Stimulated activated CD8-positive, alpha-beta memory T cell treated with anti-CD3 and anti-CD28 coated beads, Interleukin-4, amount 100 ng/mL, for 1 hour (primary cell): ENCODE measurements at places on chromosomes 2 and 18.

DNA sequence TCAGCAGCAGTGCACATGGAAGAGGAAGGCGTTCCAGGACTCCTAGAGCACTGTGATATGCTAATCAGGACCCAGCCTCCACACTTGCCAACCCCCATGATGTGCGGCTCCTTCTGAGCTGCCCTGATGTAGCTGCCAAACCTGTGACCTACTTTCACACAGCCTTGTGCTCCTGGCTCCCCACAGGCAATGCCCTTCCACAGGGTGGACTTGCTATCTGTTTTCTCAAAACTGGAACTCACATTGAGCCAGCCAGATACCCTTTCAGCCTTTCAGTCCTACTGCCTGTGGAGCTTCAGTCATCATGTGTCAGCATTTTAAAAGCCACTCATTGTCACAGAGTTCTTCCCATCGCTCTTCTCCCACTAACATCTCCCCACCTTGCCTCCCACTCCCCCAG lies 181.6 kb downstream of the AFF3 start:
- DNase-seq, result no peak

GRCh38 chr2:33570681-33571080 lies 28.4 kb downstream of the FAM98A start:
- DNase-seq, result no peak

- DNase-seq, result no peak
Observed at GRCh38 chr18:45733535-45733934, 9.6 kb downstream of the SLC14A1 start.

DNA sequence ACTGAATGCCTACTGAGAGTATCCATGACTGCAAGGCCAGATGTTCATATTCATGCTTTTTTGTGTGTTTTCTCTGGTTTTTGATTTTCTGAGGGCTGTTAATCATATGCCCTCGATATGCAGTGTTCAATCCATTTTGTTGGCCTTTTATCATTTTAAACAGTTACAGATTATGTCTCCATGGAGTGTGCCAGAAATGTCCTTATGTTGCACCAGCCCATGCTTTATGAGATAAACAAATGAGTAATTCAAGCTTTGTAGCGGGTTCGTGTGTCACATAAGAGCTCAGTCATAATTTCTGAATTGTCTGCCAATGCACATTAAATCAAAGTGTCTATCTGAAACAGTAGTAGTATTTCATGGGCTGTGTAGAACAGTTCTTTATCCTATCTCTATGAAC lies 583.0 kb downstream of the THSD7B start:
- no peak for DNase-seq

GRCh38 chr2:16654833-16655444 lies 10.7 kb downstream of the CYRIA start:
- no peak for DNase-seq

- DNase-seq, result no peak
Observed at GRCh38 chr18:9240270-9240669, 94.3 kb upstream of the TWSG1 start.

GRCh38 chr2:175418224-175418835 lies 236.8 kb upstream of the ATP5MC3 start:
- DNase-seq, result no peak

DNA sequence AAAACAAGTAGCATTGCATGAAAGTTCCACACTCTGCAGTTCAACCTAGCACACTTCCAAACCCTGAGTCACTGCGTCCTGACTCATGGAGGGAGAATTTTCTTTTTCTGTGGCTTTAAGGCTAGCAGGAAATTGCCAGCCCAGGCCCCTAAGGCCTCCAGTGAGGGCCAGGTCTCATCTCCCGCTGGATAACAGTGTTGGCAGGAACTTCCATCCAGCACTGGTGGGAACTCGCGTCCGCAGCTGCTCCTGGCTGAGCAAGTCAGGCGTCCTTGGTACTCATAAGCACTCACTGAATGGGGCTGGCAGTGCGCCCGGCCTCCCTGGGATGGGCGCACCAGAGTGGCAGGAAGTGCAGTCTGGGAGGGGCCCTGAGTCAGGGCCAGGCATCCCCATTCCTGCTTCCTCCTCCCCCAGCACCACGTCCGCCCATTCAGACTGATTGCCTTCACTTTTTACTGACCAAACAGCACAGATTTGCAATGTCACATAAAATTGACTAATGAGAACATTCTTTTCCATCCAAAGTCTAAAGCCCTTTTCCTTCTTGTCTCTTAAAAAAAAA lies 14.3 kb downstream of the MALL start:
- no peak for DNase-seq

GRCh38 chr2:102032368-102033030 lies 40.7 kb downstream of the IL1R2 start:
- no peak for DNase-seq

GRCh38 chr18:44025421-44025820 lies 655.3 kb upstream of the SETBP1 start:
- DNase-seq, result no peak

DNA sequence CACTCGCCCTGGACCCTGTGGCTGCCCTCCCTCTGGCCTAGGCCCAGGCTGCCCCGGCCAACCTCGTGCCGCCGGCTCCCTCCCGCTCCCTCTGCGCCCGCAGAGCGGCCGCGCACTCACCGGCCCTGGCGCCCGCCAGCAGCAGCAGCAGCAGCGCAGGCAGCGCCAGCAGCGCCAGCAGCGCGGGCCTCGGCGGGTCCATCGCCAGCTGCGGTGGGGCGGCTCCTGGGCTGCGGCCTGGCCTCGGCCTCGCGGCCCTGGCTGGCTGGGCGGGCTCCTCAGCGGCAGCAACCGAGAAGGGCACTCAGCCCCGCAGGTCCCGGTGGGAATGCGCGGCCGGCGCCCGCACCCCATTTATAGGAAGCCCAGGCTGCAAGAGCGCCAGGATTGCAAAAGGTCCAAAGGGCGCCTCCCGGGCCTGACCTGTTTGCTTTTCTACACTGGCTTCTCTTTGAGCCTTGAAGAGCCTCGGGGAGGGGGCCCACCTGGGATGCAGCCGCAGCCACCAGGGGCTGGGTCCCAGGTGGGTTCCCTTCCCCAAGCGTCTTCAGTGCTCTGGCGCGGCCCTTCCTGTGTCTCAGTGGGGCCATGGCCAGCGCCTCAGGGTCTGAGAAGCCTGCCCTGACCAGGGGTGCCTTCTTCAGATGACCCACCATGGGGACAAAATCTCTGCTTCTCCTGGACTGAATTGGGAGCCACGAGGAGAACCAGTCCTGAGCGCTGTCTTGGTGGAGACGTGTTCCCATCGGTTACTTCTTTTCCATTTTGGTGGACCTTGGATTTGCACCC lies at the start of gene APOB:
APOB (minus strand) TSS at position 330 of the 789 bp plus-strand sequence; CDS start at position 202, 128 bp downstream.
- no peak for DNase-seq

DNA sequence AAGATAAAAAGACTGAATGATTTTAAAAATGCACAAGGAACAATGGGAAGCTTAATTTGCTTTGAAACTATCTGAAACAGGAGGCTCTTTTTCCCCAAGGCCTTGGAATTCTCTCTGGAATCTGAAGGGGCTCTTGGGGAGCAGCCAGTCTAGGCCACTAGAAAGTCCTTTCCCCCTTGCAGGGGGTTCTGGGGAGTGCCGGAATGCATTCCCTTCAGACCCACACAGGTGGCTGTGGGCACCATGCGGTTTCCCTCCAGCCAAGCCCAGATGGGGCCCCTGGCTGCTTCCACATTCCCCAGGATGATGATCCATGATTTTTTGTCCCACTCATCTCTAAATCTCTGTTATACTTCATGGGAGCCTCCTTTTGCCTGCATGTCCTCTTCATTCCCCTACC lies 10.7 kb downstream of the GPR45 start:
- no peak for DNase-seq

- DNase-seq, result no peak
Observed at GRCh38 chr2:149587950-149588487, 444 bp upstream of the MMADHC start.

DNA sequence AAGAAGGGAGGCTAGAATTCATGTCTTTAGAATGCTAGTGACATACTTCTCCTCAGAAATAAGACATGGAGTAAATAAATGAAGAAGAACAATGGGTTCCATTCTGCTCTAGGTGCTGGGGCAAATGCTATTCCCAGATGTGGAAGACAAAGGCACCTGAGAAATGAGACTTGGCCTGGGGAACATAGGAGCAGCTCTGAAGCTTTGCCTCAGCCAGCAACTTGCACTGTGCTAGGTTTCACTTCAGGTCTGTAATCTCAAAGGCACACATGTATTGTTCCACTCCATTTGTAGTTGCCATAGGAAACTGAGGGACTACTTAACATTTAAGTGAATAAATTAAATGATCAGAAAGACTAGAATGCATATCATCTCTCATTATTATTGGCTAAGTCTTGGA lies 538.9 kb upstream of the REG3G start:
- DNase-seq, result no peak

DNA sequence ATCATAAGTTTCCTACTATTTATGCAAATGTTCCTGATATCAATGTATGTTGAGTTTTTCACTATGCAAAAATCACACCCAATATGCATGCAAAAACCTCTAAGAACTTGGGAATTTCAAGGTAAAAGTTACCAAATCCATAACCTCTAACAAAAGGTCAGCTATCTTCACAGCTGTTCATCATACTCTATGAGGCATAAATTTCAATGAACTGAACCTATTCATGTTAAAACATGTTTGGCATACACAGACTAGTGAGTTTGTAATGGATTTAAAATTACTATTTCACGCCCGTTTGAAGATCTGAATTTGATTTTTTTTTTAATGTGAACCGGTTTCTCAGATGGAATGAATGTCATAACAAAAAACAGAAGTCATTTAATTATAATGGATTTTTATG lies 100.2 kb downstream of the ATAD2B start:
- DNase-seq, result no peak

- DNase-seq, result no peak
Observed at GRCh38 chr2:42962508-42962953, 170.1 kb upstream of the HAAO start.

GRCh38 chr2:173896755-173897154 lies 68.4 kb downstream of the SP3 start:
- DNase-seq, result no peak

- DNase-seq, result no peak
Observed at GRCh38 chr2:142933916-142934315, 56.5 kb downstream of the KYNU start.

GRCh38 chr2:201358684-201359083 lies 1.5 kb upstream of the FLACC1 start:
- DNase-seq, result no peak

GRCh38 chr2:239778042-239778851 lies 246.9 kb downstream of the NDUFA10 start:
- DNase-seq, result no peak

DNA sequence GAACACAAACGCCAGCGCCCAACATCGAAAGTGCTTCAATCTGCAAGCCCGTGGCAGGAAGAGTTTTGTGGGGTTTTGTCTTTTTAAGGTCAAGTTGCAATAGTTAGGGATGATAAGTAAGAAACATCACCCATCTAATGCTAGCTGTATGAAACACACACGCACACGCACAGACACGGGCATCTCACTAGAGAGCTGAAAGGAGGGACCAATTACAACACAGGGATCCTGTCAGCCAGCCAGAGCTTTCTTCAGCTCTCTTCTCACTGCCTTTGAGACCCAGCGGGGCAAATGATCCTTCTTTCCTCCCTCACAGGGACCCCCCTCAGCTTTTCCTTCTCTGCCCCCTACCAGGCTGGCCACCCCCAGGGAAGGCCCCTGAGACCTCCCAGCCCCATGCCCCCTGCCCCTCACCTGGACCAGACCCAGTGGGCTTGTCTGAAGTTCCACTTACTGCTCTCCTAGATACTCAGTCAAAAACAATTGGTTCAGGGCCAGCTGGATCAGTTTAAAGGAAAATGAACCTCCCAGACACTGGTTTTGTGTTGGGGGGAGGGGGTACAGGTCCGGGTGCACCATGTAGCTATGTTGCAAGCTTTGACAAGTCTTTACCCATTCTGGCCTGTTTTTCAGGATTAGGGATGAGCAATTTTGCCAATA lies 17.9 kb downstream of the CYP26B1 start:
- DNase-seq, result no peak

- DNase-seq, result no peak
Observed at GRCh38 chr18:22684268-22684667, 248.9 kb upstream of the RBBP8 start.

- DNase-seq, result no peak
Observed at GRCh38 chr2:171878481-171878993, 15.5 kb downstream of the SLC25A12 start.

DNA sequence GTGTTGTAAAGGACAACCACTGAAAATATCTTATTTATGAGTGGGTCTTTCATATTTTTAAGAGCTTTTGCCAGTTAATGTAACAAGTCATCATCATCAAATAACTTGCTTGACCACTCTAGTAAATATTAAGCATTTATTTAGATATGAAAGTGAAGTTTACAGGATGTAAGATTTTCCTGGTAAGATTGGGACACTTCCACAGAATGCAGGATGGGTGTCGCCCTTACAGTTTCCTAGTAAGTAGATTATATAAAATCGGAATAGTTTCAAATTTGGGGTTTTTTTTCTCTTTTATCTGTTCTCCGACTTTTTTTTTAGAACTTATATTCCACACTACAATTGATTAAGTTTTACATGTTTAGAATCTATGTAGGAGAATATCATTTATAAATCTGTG lies 14.8 kb upstream of the SLC40A1 start:
- no peak for DNase-seq

DNA sequence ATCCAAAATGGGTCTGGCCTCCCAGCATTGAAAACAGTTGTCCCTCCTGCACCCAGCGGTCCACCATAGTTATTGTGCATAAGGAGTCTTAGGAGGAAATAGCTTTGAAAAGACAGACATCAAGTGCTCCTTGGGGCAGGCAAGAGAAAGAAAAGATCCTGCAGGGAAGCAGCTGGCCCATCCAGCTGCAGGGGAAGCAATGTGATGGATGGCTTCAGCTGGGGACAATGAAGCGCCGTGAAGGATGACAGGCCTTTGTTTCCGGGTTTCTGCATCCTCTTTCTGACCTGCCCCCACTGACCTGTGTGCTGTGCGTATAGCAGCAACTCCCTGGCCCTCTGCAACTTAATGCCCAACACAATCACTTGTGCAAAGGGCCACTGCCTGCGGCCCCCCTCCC lies 142.9 kb upstream of the NCKAP5 start:
- DNase-seq, result no peak

DNA sequence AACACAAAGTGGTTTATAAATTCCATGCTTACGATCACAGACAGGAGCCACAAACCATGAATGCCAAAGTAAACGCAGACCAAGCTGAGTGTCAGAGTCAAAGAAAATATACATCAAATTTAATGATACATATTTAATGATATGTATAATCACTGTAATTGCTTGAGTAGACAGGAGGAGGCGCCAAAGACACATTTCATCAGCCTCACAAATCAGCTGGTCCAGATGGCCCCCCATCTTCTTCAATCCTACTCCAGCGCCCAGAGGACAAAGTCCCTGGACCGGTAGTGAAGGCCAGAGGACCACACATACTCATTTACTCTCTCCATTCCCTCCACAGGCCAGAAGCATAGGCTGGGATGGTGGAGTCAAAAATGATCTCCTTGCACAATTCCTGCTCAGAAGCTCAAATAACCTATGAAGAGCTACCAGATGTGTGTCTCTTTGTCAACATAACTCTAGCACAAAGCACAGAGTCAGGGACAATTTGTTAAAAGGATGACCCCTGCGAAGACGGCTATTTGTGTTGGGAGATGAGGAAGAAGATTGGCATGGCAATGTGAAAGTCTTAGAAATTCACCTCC lies 149.3 kb upstream of the PGAP1 start:
- no peak for DNase-seq
